ENCODE measurements at places on chromosomes 7 and 10.

DNA sequence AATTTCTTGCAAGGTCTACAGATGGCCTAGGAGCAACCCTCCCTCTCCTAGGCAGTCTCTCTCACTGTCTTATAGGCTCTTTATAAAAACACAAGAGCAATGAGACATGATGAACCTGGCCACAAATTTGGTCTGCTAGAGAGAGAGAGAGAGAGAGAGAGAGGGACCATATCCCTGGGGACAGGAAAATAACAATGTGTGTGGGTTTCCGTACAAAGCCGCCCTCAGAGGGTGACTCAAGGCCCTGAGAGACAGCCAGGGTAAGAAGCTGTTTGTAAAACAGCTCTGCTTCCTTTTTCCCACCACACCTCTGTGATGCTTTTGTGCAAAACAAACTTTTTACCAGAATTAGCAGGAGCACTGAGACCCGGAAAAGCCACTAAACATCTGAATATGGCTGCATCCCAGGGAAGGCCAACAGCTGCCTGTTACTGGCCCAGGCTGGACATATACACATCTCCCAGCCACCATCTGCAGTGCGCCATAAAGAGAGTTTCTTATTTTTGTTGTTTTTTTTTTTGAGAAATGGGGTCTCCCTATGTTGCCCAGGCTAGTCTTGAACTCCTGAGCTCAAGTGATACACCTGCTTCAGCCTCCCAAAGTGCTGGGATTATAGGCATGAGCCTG, 18.4 kb downstream of the GIMAP5 start:
- no peak for DNase-seq

- DNase-seq, result no peak
These were observed at the start of gene PRKAR1B for GRCh38 chr7:727104-727805. PRKAR1B (minus strand) TSS chr7:727281; CDS start chr7:711505, 15,776 bp downstream.

- DNase-seq, result no peak
These were observed 5.5 kb downstream of the SMARCD3 start for GRCh38 chr7:151243045-151243349.

DNA sequence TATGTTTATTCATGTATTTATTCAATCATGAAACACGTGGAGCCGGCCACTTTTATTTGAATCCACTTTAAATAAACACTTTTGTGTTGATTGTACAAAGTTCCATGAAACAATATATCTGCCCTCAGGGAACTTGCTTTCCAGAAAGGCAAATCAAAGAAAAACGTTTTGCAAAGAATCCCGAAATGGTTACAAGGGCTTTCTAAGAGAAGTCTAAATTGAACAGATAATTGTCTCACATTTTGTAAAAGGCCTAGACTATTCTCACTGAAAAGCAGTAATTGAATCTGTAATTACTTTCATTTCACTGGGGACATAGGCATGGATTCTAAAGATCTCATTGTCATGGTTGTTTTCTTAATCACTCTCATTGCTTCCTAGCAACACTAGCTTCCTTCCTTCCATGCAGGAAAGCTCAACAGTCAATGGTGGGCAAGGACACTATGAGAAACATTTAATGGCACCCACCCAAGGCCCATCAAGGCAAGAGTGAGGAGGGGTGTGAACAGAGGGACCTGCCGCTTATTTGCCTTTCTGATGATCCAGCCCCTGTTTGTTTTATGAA, 622.4 kb upstream of the C7orf33 start:
- DNase-seq, result no peak
